NCI-H1694 treated with DMSO at 0.1 percent for 48 hours (cell line): ENCODE measurements at places on chromosomes 1 and 21.

DNA sequence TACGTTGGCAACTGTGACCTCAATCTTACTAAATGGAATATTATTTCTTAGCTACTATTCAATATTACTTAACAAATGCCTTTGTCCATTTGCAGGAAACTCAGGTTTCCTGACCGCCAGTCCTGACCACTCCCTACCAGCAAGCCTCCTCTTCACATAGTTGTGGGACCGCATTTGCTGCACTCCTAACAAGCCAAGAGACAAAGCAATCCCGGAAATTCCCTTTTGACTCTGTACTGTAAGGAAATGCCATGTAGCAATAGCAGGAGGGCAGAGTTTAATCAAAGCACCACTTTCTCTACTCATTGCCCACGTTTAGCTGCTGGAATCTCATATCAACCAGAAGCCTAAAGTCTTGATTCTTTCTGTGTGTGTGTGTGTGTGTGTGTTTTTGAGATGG is 28.1 kb upstream of the ACBD6 start:
- no peak for DNase-seq

DNA sequence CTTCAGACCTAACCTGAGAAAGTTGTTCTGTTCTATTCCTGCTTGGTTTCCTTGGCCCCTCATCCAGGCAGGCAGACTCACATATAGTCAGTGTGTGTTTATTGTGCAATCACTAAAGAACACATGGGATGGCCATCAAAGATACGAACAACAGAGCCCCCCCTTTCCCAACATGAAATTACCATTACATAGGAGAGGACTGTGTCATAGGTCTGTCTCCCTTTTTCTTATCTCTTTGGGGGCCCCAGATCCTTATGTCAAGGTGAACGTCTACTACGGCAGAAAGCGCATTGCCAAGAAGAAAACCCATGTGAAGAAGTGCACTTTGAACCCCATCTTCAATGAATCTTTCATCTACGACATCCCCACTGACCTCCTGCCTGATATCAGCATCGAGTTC is 21.6 kb downstream of the SYT11 start:
- no peak for DNase-seq

GRCh38 chr1:154847891-154848290 is 22.2 kb downstream of the KCNN3 start:
- peak; percentile 99 for DNase-seq

GRCh38 chr21:41907496-41908258 is 28.5 kb upstream of the PRDM15 start:
- no peak for DNase-seq

- DNase-seq: no peak
These were observed 518.9 kb upstream of the NR5A2 start for GRCh38 chr1:199508653-199509052.

GRCh38 chr1:117751321-117751720 is 145.5 kb downstream of the TENT5C start:
- DNase-seq: no peak

DNA sequence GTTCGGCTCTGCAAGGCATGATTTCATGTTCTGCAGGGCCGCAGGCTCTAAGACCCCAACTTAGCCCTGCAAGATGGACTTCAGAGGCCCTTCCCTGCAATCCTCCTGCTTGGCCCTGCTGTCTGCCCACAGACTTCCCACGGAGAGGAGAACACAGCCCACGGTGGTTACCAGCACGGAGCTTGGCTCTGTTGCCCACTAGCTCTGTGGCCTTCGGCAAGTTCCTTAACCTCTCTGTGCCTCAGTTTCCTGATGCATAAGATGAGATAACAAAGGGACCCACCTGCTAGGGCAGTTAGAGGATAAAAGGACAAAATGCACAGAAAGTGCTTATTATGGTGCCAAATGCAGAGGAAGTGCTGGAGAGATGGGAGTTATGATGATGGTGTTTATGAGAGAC is 200.4 kb downstream of the HUNK start:
- DNase-seq: no peak

DNA sequence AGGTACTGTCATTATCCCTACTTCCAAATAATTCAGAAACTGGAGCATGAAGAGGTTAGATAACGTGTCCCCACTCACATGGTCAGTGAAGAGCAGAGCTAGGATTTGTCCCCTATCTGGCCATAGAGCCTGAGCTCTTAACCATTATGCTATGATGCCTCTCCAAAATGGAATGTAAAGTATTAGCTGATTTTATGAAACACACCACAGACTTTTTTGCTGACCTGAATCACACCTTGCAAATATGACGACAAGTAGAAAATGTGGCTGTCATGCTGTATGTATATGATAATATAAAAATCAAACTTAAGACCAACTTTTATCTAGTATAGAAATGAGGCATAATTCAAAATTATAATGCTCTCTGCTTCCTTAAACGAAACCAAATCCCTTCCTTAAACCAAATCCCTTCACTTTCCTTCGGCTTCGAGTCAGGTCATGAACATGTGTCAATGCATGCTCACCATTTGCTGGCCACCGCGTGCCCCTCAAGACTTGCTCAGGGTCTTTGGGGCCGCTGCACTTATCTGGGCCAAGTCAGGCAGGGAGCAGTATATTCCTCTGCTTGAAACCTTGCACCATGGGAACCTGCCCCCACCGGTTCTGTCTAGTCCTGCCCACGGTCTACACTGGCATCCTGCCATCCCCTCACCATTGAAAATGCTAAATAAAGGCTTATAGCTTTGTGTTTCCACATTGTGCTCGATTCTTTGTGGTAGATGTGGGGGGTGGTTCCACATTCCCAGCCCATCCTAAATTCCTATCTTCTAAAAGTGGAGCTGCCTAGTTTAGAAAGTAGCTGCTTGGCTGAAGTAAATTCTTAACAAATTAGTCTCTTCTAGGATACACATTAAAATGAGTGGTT is 1.6 kb upstream of the TMCC2 start:
- DNase-seq: no peak

- DNase-seq: no peak
These were observed 50.3 kb downstream of the GPR161 start for GRCh38 chr1:168086438-168086837.

DNA sequence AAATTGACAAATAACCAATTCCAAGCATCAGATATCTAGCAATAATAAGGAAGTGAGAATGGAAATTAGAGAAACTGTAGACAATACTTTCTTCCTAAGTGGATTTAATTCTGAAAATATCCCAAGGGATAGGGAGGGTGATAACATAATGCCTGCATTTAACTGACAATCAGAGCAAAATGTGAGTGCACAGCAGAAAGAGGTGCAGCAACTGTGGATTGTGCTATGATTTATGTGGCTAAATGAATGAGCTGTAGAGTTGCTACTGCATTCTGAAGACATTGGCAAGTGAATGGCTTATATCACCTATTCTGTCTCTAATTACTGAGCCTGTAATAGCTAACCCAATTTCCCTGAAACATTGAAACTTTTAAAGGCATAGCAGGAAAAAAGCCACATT is 39.0 kb downstream of the OLFM3 start:
- DNase-seq: no peak

DNA sequence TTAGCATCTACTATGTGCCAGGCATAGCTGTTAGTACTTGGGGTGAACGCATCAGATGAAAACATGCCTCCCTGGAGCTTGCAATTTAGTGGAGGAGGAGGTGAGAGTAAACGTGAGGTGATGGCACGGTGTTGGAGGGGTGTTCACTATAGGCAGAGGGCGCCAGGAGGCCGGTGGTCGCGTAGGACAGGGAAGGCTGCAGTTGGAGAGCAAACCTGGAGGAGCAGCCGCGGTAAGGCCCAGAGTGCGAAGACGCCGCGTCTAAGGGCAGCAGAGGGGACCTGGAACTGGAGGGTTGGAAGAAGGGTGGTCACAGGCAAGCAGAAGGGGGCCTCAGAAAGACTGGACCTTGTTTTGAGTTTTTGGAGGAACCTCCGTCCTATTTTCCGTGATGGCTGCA is 30.2 kb upstream of the TRIM17 start:
- no peak for DNase-seq
